Tongue (tissue), 3 donors: ENCODE measurements at places on chromosomes 1 and 21. TPM values are rescaled to one million over a fixed set of nuclear protein-coding genes. Genes with fewer than 3 reads are reported as not detected.

The NBPF4 gene
- not detected for total RNA-seq

The KAZN gene
- total RNA-seq = 12.3 TPM

The KIF26B gene
- 4.0 TPM for total RNA-seq

The SPRR2G gene
- total RNA-seq = not detected

The OR2T2 gene
- total RNA-seq = not detected
